ENCODE measurements at places on chromosomes 3 and 15.

DNA sequence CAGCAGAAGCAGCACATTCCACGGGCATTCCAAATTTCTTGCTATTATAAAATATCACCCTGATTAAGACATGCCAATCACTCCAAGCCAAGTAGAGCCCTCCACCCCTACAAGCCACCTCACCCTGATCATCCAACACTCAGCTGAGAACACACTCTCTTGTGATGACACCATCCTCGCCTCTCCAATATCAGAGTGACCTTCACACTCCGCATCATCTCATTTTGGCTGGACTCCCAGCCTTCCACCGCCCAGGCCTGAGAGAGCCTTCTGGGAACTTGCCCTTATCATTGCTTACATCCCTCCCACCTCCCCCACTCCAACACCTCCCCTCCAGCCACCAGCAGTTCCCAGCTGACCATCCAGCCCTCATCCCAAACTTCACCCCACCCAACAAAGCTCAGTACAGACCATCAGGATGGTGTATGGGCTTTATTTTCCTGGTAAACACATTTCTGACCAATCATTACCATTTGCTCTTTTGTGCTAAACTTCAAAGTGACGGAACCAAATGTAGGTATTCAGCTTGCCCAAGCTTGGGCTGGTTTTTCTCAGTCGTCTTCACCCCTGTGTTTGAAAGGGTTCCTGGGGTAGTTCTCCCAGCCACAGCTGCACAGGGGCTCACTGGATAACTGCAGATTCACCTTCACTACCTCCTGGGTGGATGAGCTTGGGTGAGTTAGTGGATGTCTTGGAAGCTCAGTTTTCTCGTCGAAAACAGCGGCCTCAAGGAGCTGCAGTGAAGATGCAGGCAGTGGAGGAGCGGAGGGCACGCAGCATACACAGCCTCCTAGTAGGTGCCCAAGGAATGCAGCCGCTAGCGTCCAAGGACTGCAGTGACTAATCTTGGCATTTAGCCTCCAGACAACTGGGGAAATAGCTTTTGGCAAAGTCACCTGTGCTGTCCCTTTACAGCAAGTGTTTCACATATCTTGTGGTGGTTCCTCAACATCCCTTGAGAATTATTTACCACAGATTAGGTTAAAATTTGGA is 115.1 kb downstream of the LIPC start:
- DNase-seq, result peak; percentile 78

GRCh38 chr3:62367763-62368195 is 5.6 kb downstream of the FEZF2 start:
- DNase-seq, result no peak

DNA sequence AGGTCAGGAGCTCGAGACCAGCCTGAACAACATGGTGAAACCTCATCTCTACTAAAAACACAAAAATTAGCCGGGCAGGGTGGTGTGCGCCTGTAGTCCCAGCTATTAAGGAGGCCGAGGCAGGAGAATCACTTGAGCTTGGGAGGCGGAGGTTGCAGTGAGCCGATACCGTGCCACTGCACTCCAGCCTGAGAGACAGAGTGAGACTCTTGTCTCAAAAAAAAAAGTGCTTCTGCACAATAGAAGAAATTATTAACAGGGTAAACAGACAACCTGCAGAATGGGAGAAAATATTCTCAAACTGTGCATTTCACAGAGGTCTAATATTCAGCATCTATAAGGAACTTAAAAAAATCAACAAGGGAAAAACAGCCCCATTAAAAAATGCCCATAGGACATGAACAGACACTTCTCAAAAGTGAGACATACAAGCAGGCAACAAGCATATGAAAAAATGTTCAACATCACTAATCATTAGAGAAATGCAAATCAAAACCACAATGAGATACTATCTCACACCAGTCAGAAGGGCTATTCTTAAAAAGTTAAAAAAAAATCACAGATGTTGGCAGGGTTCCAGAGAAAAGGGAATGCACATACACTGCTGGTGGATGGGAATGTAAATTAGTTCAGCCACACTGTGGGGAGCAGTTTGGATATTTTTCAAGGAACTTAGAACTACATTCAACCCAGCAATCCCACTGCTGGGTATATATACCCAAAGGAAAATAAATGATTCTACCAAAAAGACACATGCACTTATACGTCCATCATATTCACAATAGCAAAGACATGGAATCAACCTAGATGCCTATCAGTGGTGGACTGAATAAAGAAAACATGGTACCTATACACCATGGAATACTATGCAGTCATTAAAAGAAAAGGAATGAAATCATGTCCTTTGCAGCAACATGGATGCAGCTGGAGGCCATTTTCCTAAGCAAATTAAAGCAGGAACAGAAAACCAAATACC is 75.5 kb downstream of the MSL2 start:
- DNase-seq, result peak; percentile 85

DNA sequence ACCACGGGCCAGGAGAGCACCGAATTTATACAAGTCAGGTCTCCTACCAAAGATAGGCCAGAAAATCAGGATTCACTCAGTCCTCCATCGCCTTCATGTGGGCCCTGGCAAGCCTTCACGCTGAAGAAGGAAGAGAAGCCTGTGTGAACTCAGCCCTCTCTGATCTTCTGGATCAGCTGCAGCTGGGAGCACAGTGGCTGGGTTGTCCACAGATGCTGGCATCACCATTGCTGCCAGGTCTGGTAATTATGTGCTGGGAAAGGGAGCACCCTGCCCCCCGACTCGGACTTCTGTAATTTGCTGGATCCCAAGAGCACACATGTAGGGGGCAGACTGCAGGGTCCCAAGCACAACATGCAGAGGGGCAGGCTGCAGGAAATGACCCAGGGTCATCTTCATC is 12.4 kb upstream of the PDE8A start:
- no peak for DNase-seq

DNA sequence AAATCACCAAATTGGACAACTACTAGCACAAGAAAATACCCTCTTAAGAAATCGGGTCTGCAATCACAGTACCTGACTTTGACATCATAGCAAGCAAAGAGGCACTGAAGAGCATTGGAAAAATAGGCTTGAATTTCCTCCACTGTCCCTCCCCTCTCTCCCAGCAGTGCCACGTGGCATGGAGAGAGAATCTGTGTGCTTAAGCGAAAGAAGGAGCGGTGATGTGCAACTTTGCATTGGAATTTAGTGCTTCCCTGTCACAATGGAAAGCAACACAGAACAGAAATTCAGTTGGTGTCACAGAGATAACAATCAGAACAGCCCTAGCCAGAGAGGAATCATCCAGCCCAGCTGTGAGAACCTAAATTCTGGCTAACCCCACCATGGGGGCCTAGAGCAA is 207.5 kb upstream of the SLITRK3 start:
- no peak for DNase-seq

DNA sequence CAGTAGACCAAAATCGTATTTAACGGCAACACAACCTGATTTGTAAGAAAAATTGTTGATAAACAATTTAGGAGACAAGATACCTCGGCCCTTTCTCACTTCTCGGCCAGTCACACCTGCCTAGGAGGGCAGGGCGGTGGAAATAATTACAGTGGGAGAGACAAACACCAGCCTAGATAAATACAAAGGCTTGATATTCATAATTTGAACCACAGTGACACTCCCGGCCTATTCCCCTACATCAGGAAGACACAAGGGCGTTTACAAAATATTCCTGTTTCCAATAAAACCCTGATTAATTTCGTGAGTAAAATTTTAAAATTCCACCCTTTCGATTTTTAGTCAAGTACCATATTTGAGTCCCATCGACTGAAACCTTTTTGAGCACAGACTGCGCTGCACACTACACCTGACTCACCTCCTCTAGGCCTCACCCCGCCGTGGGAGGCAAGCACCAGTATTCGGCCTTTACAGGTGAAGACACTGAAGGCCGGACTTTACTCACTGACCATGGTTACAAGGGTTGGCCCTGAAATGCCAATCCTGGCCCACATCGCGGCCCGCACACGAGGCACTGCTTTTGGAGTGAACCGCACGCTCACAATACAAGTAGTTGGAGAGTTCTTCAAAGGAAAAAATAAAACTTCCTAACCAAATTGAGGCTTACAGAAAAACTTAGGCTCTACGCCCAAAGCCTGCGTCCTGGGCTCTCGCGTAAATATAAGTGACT is 794 bp downstream of the ARPP19 start:
- DNase-seq, result no peak

- no peak for DNase-seq
Measured at GRCh38 chr3:101966226-101966625, 116.9 kb downstream of the NFKBIZ start.

DNA sequence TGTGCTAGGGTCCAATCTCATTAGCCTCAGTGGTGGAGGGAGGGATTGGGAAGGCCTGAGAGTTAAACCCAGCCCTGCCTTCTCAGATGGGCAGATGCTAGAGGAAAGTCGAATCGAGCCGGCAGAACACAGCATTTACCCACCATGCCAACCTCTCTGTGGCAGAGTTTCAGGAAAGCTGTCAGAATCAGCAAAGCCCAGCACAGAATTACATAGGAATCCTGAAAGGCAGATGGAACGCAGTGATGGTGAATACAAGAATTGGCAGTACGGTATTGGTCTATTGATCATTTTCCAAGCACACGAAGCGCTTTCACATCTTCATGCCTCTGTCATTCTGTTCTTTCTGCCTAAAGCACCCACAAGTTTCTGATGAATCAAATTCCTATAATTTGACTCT is 417.7 kb upstream of the RBMS3 start:
- DNase-seq, result no peak

DNA sequence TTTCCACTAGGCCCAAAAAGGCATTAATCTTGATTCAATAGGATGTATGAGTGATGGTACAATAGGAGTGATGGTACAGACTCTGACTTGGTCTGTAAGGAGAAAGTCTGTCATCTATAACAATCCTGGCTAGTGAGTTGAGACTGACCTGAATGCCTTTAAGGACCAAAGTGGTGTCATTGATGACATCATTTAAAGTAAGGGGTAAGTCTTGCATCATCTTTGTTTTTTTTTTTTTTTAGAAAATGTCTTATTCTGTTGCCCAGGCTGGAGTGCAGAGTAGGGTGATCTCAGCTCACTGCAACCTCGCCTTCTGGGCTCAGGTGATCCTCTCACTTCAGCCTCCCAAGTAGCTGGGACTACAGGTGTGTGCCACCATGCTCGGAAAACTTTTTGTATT is 5.6 kb upstream of the TMEM45A start:
- no peak for DNase-seq

DNA sequence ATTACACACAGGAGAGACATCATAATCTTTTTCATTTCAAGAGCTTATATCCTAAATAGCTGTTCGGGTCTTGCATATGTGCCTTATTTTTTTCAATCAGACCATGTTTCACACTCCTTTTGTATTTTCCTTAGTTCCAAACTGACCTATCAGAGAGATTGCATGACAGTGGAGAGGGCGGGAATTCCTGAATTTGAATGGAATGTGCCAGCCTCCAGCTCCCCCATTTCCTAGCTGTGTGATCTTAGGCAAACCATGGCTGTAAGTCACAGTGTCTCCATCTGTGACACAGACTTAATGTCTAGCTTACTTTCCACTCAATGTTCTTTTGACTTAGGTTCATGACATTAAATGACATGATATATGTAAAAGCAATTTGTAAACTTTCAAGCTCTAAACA is 62.0 kb upstream of the CSTA start:
- DNase-seq, result no peak

DNA sequence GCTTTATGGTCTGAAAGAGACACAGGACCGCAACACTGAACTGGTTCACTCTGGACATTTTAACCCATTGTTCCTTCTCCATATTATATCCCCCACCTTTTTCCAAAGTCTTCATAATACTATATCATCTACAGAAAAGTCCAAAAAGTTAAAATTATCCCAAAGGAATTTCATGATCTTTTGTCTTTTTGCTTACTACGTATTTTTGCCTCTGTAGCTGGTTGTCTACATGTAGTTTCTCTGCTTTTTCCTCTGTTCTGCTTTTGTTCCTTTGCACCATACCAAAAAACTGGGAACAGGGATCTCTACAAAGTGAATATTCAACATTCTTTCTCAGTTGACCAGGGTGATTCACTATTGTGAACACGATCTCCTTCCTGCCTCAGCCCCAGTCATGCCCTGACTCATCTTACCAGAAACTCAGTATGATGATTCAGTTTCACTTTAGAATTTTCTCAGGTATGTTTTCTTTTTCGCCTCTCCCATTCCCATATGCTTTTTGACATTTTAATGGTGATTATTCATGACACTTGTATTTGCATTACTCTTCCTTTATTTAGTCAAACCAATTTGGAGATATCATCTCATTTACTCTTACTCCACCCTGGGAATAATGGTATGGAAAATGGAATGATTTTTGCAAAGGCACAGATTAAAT is 14.5 kb downstream of the EMC4 start:
- DNase-seq, result peak; percentile 52

DNA sequence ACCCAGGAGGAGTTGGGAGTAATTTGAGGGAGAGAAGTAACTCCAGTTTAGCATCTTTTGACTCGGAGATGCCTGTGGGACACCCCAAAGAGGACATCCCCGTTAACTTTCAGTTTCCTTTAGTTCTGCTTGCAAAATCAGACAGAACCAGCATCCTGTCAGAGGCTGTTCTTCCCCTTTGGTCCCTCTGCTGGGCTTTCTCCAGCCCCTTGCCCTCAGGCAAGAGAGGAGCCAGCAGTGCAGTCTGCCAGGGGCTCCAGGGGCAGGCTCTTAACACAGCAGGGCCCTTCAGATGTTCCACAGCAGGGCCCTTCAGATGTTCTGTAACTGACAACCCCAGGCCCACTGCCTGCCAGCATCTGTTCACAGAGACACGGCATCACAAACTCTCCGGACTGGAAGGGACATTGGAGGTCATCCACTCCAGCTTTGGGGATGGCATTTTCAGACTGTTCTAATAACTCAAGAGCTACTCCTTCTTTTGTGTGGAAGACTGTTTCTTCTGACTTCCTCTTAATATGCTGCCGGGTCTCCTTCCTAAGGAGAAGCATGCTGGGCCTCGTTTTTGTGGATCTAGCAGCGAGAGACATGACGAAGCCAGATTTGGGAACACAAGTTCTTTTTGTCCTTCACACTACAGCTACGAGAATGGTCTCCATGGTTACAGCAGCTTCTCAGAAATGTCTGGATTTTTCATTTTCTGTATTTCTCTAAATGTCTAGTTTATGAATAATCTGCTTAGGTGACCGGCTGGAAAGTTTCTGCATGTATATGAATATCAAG is 51.9 kb downstream of the KY start:
- DNase-seq, result no peak

- DNase-seq, result no peak
Measured at GRCh38 chr3:180180795-180181194, 144.1 kb upstream of the PEX5L start.

DNA sequence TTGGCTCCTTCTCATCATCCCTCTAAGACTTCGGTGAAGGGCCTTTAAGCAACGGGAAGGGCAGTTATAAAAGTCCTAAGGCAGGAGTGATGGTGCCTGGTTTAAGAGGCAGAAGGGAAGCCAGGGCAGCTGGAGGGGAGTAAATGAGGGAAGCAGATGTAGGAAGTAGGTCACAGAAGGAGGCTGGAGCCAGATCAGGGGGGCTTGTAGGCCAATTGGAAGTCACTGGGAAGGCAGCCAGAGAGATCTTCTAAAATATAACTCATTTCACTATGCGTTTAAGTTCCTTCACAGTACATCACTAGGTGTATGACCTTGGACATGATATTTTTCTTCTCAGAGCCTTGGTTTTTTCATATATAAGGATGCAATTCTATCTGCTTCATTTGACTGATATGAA is 94.7 kb downstream of the MYH15 start:
- DNase-seq, result no peak

All from astrocyte of the cerebellum (primary cell).